ENCODE measurements at places on chromosomes 12 and 14.

DNA sequence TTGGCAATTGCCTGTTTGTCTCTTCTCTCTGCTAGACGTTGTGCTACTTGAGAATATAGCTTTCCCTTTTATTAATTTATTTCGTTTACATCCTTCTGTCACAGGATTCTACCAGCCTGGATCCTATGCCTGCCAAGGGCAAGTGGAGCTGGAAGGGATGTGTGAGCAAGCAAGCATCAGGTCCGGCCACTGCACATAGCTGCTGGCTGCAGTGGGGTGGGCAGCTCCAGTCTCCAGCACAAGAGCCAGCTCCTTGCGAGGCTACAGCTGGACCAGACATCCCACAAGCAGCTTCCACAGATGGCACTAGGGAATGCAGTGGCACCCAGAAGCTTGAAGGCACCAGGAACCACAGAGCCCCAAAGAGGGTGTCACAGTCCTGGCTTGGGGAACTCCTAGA is 225.0 kb downstream of the KCNC2 start:
- no peak for DNase-seq

DNA sequence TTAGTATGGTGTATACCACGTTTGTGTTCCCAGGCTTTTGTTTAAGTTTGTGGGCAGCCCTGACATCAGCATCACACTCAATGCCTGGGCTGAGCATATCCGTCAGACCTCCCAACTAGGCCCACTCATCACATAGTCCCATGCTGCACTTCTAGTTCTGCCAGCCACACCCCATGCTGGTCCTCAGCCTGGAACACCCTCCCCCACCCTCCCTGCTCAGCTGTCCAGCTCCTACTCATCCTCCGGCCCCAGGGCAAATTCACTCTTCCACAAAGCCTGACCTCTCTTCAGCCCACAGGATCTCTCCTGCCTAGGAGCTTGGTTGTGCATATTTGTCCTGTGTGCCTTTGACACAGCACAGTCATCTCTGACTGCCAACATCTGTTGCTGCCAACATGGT is 3.9 kb upstream of the ENDOU start:
- no peak for DNase-seq

- DNase-seq, result no peak
These were observed 3.1 kb downstream of the SLC38A1 start for GRCh38 chr12:46265734-46266133.

DNA sequence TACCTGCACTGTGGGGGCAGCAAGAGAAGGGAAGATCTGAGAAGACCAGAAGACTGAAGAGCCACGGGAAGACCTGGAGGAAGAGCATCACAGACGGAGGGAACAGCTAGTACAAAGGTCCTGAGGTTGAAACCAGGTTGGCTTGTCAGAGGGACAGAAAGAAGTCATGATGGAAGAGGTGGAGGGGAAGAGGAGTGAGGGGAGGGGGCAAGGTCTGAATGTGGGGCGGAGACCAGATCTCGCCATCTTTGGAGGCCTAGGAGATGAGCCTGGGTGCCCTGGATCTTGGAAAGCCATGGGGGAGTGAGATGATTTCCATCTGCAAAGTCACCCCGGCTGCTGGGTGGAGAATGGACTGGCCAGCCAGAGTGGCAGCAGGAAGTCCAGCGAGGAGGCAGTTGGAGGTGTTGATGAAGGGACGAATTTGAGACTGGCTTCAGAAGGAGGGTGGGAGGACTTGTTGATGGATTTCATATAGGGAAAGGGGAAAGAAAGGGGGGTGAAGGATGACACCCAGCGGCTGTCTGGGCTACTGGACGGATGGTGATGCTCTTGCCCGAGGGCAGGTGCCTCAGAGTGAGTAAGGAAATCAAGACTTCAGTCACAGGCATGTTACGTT is 14.6 kb upstream of the UBC start:
- DNase-seq, result no peak

GRCh38 chr12:112892856-112893255 is 13.9 kb upstream of the OAS1 start:
- no peak for DNase-seq

- DNase-seq, result peak; percentile 37
These were observed 962 bp downstream of the LEMD3 start for GRCh38 chr12:65170209-65170881.

- no peak for DNase-seq
These were observed 243.1 kb downstream of the BCAT1 start for GRCh38 chr12:24705741-24706358.

- DNase-seq, result no peak
These were observed 29.8 kb downstream of the BRMS1L start for GRCh38 chr14:35855876-35856481.

Measured in activated T-helper 1 cell treated with Interleukin-2 at 50 U/mL for 16 hours (primary cell).